ENCODE measurements at places on chromosomes 16 and 17. TPM values are rescaled to one million over a fixed set of nuclear protein-coding genes. Genes with fewer than 3 reads are reported as not detected.

GRCh38 chr16:89155184-89155679 is 16.3 kb upstream of the CDH15 start:
- DNase-seq = no peak

The GP1BA gene
- polyA plus RNA-seq = 3.2 TPM

DNA sequence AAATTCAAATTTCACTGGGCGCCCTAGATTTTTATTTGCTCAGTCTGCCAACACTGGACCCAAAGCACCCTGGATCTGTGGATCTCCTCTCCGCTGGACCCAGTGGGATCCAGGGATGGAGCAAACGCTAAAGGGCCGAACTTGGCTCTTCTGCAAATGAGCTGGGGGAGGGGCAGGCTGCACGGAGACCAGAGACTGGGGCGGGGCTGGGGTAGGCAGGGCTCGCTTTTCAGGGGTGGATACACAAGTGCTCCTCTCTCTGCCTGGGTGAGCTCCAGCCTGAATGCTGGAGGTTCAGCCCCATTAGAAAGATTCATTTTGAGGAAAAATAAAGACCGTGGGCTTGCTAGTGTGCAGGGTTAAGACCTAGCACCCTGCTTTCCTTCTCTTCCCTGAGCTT is 8.9 kb downstream of the CBX4 start:
- DNase-seq = no peak

The KRT24 gene
- not detected for polyA plus RNA-seq

The PRR29 gene
- 2.5 TPM for polyA plus RNA-seq

DNA sequence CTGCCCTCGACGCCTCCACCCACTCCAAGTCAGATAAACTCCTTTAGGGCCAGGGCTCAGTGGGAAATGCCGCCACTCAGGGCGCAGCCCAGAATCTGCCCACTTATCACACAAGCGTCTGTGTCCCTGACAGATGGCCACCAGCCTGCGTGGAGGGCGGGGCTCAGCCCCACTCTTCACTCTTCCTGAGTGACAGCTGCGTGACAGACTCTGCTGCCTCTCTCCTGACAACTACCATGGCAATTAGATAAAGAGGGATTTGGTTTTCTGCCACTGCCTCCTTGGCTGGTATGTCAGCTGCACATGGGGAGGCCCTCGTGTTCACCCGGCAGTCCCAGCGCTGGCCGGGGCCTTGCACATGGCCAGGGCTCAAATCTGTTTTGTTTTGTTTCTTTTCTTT is 96.2 kb downstream of the RTN4RL1 start:
- no peak for DNase-seq

The CD300LF gene
- 0.23 TPM for polyA plus RNA-seq

GRCh38 chr16:80299416-80299815 is 241.4 kb upstream of the DYNLRB2 start:
- DNase-seq = no peak

DNA sequence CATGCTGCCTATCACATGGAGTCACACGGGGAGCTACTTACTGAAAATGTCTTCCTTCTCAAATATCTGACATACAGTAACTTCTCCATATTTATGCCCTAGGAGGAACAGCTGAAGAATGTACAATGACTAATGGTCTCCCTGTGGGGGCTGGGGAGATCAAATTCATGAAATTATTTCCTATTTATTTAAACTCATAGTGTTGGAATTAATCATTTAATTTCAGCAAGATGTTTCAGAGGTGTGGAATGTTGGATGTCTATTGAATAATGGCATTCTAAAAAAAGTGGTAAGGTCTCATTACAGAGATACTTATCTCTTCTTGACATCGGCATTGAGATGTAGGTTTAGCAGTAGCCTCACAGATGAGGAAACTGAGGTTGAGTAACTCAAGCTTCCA is 214.3 kb upstream of the CDH11 start:
- DNase-seq = no peak

Measured in left kidney (tissue), 8 donors.